Gastrocnemius medialis (tissue), 4 donors: ENCODE measurements at places on chromosomes 13 and 19. TPM values are rescaled to one million over a fixed set of nuclear protein-coding genes. Genes with fewer than 3 reads are reported as not detected.
A peak's percentile ranks its signal among the peaks of the same experiment; 100 is the strongest.

The RFX2 gene
- 2.1 TPM for total RNA-seq

DNA sequence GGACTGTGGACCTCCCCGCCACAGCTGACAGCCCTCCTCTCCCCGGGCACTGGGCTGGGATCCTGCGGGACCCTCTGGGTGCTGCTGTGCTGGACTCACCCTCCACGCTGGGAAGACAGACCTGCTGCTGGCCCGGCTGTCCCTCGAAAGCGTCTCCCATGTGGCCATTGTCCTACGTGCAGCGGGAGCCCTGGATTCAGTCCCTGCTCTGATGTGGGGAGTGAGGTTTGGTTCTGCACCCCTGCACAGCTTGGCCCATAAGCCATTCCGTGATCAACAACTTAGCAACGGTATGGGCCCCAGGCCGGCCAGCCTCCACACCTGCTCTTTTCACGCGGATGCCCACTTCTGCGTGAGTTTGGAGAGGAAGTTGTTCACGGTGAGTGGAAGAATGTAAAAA, 195.2 kb downstream of the TEX29 start:
- H3K27ac ChIP-seq, result no peak overlapping the region
- H3K4me1 ChIP-seq, result no peaks in the 10 kb centered on the region
- no peak overlapping the region for H3K4me3 ChIP-seq
- no peaks in the 10 kb centered on the region for H3K36me3 ChIP-seq

The PRR36 gene
- total RNA-seq, result not detected

- H3K27me3 ChIP-seq, result no peaks in the 10 kb centered on the region
- no peak overlapping the region for H3K4me3 ChIP-seq
- H3K27ac ChIP-seq, result no peak overlapping the region
- DNase-seq, result no peak
These were observed 1.5 kb downstream of the BABAM1 start for GRCh38 chr19:17268754-17269153.

GRCh38 chr13:97757807-97758206, 195.7 kb upstream of the IPO5 start:
- H3K4me3 ChIP-seq, result no peak overlapping the region
- no peaks in the 10 kb centered on the region for H3K36me3 ChIP-seq
- DNase-seq, result no peak
- H3K27me3 ChIP-seq, result no peaks in the 10 kb centered on the region
- H3K27ac ChIP-seq, result no peak overlapping the region

GRCh38 chr13:59000770-59001169, 1163.0 kb downstream of the DIAPH3 start:
- no peaks in the 10 kb centered on the region for H3K27me3 ChIP-seq
- DNase-seq, result no peak
- no peaks in the 10 kb centered on the region for H3K36me3 ChIP-seq
- no peaks in the 10 kb centered on the region for H3K4me1 ChIP-seq
- H3K27ac ChIP-seq, result no peak overlapping the region
- no peak overlapping the region for H3K4me3 ChIP-seq

DNA sequence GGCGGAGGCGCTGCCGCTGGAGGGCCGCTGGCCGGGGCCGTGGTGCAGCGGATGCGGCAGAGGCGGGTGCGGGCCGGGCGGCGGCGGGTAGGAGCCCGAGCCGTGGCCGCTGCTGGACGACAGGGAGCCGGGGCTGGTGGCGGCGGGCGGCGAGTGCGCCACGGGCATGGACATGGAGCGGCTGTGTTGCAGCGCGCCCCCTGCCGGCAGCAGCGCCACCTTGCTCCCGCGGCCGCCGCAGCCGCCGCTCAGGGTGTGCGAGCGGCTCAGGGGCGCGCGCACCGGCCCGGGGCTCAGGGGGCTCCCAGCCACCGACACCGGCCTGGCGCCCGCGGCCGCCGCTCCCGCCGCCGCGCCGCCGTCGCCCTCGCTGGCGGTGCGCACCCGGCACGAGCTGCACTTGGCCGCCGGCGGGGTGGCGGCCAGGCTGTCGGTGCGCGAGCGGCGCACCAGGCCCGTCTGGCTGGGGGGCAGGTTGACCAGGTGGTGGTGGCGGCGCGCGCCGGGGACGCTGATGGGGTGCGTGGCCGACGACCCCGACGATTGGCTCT, 1.7 kb downstream of the IRS2 start:
- H3K36me3 ChIP-seq, result no peaks in the 10 kb centered on the region
- peak overlapping the region; percentile 85 for H3K27ac ChIP-seq
- DNase-seq, result peak; percentile 64
- H3K4me3 ChIP-seq, result peak overlapping the region; percentile 74

The LATS2 gene
- 19.4 TPM for total RNA-seq

- H3K4me3 ChIP-seq, result no peak overlapping the region
- no peaks in the 10 kb centered on the region for H3K36me3 ChIP-seq
- H3K27ac ChIP-seq, result no peak overlapping the region
- H3K27me3 ChIP-seq, result no peaks in the 10 kb centered on the region
These were observed 305.4 kb downstream of the UQCRFS1 start for GRCh38 chr19:28907534-28907933.

The CYSLTR2 gene
- total RNA-seq, result 0.10 TPM

GRCh38 chr19:27776020-27776419, 1436.9 kb downstream of the UQCRFS1 start:
- H3K4me3 ChIP-seq, result no peak overlapping the region
- H3K27ac ChIP-seq, result no peak overlapping the region
- H3K4me1 ChIP-seq, result no peaks in the 10 kb centered on the region
- no peaks in the 10 kb centered on the region for H3K36me3 ChIP-seq

- H3K36me3 ChIP-seq, result no peaks in the 10 kb centered on the region
- H3K4me1 ChIP-seq, result peaks cover 3% of the 10 kb centered on the region
- DNase-seq, result no peak
- peaks cover 34% of the 10 kb centered on the region for H3K27me3 ChIP-seq
- no peak overlapping the region for H3K27ac ChIP-seq
- no peak overlapping the region for H3K4me3 ChIP-seq
These were observed 691 bp upstream of the OLFM2 start for GRCh38 chr19:9937001-9937411.

DNA sequence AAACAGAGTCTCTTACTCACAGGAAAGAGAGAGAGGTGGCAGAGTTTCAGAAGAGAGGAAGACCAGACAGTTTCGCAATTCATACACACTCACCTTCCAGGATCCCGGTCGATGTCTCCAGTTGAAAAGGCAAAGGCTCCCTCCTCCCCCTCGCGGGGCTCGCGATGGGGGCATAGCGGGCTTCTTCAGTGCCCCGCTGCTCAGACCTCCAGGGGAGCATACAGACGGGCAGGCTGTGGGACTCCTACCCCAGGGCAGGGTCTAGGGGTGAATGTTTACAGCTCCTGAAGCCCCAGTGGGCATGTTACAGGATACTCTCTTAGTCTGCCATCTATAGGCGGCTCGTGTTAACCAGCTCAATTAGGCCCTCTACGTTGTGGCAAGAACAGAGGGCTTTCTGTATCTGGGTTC, 139.2 kb downstream of the SLITRK5 start:
- H3K4me3 ChIP-seq, result no peak overlapping the region
- H3K36me3 ChIP-seq, result no peaks in the 10 kb centered on the region
- DNase-seq, result no peak
- H3K4me1 ChIP-seq, result no peaks in the 10 kb centered on the region
- H3K27me3 ChIP-seq, result no peaks in the 10 kb centered on the region

DNA sequence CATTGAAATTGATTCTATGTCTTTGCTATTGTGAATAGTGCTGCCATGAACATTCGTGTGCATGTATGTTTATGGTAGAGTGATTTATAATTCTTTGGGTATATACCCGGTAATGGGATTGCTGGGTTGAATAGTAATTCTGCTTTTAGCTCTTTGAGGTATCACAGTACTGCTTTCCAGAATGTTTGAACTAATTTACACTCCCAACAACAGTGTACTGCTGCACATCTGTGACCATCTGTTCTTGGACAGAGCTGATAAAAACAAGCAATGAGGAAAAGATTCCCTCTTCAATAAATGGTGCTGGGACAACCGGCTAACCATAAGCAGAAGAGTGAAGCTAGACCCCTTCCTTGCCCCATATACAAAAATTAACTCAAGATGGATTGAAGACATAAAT, 231.0 kb downstream of the MYO16 start:
- no peaks in the 10 kb centered on the region for H3K36me3 ChIP-seq
- H3K4me1 ChIP-seq, result no peaks in the 10 kb centered on the region
- H3K27ac ChIP-seq, result no peak overlapping the region
- no peak for DNase-seq
- H3K4me3 ChIP-seq, result no peak overlapping the region
- no peaks in the 10 kb centered on the region for H3K27me3 ChIP-seq

DNA sequence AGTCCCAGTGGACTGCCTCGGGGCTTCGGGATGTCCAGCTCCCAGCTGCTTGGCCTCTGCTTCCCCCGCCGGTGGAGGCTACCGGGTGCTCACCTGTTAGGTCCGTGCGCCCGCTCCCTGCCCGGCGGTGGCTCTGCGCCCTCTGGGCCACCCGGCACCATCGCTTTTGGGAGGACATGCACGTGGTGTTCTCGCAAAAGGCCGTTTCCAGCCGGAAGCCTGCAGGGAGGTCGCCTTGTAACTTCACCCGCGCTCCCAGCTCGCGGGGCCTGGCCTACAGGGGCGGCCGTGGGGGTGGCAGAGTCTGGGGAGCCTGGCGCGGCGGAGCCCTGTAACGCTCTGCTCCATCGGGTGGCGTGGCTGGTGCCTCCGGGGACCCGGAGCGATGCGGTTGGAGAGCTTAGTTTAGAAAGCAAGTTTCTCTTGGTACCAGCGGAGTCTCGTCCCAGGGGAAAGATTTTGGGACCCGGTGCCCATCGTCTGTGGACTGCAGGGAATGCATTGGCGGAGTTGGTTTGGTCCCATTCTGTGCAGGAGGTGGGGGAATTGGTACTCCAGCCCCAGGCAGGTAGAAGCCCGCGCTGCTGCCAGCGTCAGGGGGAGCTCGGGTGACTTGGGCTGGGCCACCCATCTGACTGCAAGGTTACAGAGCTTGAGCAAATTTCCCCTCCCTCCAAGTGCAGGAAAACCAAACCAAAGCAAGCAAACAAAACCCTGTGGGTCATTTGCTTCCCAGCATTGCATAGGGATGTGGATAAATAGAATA, 673 bp downstream of the SPATA13 start:
- H3K4me3 ChIP-seq, result peak overlapping the region; percentile 75
- H3K36me3 ChIP-seq, result no peaks in the 10 kb centered on the region
- H3K27ac ChIP-seq, result no peak overlapping the region
- no peak for DNase-seq
- H3K4me1 ChIP-seq, result peaks cover 6% of the 10 kb centered on the region

DNA sequence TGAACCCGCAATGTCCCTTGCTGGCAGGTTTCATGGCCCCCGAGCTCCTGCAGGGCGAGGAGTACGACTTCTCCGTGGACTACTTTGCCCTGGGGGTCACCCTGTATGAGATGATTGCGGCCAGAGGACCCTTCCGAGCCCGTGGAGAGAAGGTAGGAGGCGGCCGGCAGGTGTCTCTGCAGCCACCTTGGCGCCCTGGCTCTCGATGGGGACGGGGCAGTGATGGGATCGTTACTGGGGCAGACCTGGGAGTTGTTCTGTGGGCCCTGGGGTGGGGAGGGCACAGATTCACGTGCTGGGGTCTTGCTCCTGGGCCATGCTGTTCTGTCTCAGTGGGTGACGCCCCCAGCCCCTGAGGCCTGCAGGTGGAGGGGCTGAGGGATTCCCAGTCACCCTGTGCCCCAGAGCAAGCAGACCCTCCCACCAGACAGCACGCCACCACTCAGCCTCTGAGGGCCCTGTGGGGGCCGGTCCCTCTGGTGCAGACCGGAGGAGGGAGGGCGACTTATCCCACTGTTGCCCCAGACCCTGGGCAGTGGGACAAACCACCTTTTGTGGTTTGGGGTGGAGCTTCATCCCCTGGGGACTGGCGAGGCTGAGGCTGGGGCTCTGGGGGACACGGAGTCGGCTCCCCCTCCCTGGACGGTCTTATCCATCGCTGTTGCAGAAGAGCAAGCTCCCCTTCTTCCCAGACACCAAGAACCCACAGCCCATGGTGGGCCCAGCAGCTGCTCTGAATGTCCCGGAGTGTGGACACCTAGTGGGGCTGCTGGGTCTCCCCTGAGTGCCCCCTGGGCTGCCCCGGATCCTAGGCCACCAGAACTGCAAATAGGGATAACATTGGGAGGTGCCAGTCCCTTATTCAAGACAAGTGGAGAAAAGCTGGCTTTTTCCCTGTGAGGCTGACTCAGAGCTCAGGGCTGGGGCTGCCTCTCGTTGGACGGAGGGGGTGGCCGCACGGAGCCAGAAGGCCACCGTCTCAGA, 27.5 kb upstream of the TMEM255B start:
- no peak for DNase-seq
- no peaks in the 10 kb centered on the region for H3K36me3 ChIP-seq
- no peak overlapping the region for H3K4me3 ChIP-seq
- no peak overlapping the region for H3K27ac ChIP-seq
- no peaks in the 10 kb centered on the region for H3K4me1 ChIP-seq
- H3K27me3 ChIP-seq, result peaks cover 23% of the 10 kb centered on the region

The SIGLEC7 gene
- total RNA-seq, result 0.97 TPM

DNA sequence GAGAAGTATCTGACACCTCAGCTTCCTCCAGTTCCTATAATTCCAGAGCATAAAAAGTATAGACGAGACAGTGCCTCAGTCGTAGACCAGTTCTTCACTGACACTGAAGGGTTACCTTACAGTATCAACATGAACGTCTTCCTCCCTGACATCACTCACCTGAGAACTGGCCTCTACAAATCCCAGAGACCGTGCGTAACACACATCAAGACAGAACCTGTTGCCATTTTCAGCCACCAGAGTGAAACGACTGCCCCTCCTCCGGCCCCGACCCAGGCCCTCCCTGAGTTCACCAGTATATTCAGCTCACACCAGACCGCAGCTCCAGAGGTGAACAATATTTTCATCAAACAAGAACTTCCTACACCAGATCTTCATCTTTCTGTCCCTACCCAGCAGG, 3.1 kb downstream of the KLF5 start:
- H3K36me3 ChIP-seq, result peaks cover 27% of the 10 kb centered on the region
- DNase-seq, result no peak
- no peak overlapping the region for H3K4me3 ChIP-seq
- H3K27ac ChIP-seq, result no peak overlapping the region

- H3K27ac ChIP-seq, result no peak overlapping the region
- no peaks in the 10 kb centered on the region for H3K36me3 ChIP-seq
- H3K4me1 ChIP-seq, result no peaks in the 10 kb centered on the region
- H3K4me3 ChIP-seq, result no peak overlapping the region
- no peaks in the 10 kb centered on the region for H3K27me3 ChIP-seq
These were observed 194.2 kb upstream of the TSHZ3 start for GRCh38 chr19:31543456-31543855.

DNA sequence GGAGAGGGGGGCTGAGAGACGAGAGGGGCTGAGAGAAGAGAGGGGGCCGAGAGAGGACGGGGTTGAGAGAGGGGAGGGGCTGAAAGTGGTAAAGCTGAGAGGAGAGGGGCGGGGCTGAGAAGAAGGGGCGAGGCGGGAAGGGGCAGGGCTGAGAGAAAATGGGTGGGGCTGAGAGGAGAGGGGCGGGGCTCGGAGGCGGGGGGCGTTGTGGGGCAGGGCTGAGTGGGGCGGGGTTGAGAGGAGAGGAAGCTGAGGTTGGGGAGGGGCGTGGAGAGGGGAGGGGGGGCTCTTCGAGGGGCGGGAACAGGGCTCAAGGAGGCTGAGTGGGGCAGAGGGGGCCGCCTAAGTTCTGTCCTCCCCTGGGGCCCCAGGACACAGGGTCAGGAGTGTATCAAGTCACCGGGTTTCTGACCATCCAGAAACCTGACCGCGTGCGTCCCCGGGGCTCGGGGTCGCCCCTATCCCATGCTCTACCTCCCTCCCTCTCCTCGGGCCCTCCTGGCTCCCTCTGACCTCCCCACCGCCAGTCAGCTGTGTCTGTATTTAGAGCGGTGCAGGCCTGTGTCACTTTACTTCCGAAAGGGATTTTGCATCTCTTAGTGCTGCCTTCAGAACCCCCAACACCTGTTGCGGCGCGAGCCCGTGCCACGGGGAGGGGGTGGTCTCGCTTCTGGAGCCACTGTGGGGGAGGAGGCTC, 38.6 kb upstream of the SEMA6B start:
- no peaks in the 10 kb centered on the region for H3K4me1 ChIP-seq
- no peak overlapping the region for H3K27ac ChIP-seq
- no peak for DNase-seq

- no peaks in the 10 kb centered on the region for H3K36me3 ChIP-seq
- no peak overlapping the region for H3K4me3 ChIP-seq
- H3K4me1 ChIP-seq, result no peaks in the 10 kb centered on the region
- DNase-seq, result no peak
These were observed 254.5 kb downstream of the SLITRK6 start for GRCh38 chr13:85544756-85545155.
